T-helper 1 cell treated with Interleukin-12 subunit alpha and Interleukin-12 subunit beta and Interleukin-4 antibody, amounts not matched to agents 30 ng/mL and 1 ng/mL, for 36 hours (primary cell): ENCODE measurements at places on chromosomes 3 and 15. TPM values are rescaled to one million over a fixed set of nuclear protein-coding genes. Genes with fewer than 3 reads are reported as not detected.

The HYAL1 gene
- 0.29 and 0.32 TPM in 2 replicates for total RNA-seq

The AGBL1 gene
- total RNA-seq, result not detected in 2 replicates

The RFTN1 gene
- total RNA-seq, result 80.5 and 90.3 TPM in 2 replicates

The BCL2A1 gene
- 31.0 and 32.8 TPM in 2 replicates for total RNA-seq

The ASB7 gene
- total RNA-seq, result 23.3 and 26.7 TPM in 2 replicates

The OXSM gene
- 11.6 and 11.8 TPM in 2 replicates for total RNA-seq

The STAC gene
- total RNA-seq, result not detected in 2 replicates

The GOLGA8T gene
- total RNA-seq, result 0.20 TPM in 1 of 2 replicates, not detected in the other

The RNU5B-1 gene
- not detected in 2 replicates for total RNA-seq

The ERICH6 gene
- not detected in 2 replicates for total RNA-seq
